ENCODE measurements at places on chromosomes 2 and 18.

DNA sequence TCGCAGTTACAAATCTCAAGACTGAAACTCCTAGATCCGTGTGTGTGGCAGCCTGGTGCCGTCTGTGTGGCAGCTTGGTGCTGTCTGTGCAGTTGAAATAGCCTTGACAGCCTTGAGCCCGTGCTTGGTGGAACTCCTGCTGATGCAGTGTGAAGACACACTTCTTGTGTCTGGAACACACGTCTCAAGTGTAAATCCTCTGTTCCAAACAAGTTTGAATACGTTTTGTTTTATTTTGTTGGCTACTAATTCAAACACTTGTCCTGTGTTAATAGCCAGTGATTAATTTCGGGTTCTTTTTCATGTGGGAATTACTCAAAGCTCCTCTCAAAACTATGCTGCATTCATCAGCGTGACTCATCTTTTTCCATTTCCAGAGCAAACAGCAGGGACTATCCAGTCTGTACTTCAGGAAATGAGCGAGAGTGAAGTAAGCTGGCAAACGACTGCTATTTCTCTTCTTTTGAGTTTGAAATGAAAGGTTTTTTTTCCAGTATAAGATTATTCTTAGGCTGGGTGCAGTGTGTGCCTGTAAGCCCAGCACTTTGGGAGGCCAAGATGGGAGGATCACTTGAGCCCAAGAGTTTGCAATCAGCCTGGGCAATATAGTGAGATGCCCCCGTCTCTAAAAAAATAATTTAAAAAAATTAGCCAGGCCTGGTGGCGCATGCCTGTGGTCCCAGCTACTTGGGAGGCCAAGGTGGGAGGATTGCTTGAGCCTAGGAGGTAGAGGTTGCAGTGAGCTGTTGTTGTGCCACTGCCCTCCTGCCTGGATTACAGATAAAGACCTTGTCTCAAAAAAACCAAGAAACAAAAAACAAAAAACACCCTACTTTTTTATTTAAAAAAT lies 152.9 kb downstream of the SPP2 start:
- DNase-seq = no peak

GRCh38 chr18:13359210-13359609 lies 140.7 kb downstream of the LDLRAD4 start:
- DNase-seq = no peak

GRCh38 chr2:9204939-9205338 lies 1.7 kb upstream of the ASAP2 start:
- no peak for DNase-seq

DNA sequence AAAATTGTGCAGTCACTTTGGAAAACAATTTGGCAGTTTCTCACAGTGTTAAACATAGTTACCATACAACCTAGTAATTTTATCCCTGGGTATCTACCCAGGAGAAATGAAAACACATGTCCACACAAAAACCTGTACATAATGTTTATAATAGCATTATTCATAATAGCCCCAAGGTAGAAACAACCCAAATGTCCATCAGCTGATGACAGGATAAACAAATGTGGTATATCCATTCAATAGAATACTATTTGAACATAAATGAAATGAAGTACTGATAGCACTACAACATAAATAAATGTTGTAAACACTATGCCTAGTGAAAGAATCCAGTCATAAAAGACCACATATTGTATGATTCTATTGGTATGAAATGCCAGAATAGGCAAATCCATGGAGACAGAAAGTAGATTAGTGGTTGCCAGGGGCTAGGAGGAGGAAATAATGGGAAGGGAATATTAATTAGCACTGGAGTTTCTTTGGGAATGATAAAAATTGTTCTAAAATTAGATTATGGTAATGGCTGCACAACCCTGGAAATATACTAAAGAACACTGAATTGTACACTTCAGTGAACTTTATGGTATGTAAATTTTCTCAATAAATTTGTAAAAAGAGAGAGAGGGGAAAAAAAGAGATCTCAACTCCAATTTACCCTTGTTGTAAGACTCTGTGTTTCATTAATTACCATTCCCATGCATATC lies 20.8 kb upstream of the VIT start:
- no peak for DNase-seq

GRCh38 chr2:225434014-225434413 lies 34.5 kb downstream of the NYAP2 start:
- no peak for DNase-seq

DNA sequence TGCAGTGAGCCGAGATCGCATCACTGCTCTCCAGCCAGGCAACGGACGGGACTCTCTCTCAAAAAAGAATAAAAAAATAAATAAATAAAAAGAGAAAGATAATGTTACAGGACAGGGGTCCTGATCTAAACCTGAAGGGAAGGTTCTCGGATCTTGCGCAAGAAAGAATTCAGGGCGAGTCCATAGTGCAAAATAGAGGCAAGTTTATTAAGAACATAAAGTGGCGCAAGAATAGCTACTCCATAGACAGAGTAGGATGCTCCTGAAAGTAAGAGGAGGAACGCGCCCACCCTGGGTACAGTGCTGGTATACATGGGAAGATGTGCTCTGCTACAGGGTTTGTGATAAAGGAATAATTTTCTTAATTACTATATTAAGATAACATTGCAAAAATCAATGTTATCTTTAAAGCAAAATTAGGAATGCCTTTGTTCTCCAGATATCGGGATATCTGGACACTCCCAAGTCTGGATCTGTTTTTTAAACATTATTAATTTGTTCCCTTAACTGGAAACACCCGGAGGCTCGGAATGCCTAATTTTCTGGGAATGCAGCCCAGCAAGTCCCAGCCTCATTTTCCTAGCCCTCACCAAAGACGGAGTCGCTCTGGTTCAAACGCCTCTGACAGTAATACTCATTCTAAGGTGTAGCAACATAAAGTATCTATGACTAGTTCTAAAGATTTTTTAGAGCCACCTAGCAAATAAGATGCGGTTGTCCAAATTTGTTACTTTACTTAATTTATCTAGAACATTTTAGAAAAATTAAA lies 38.8 kb downstream of the ACSL3 start:
- DNase-seq = no peak

GRCh38 chr2:223047260-223047761 lies 4.7 kb upstream of the KCNE4 start:
- no peak for DNase-seq

- DNase-seq = peak; percentile 78
Observed at GRCh38 chr2:216695401-216695821, at the start of gene IGFBP5. TSS of gene IGFBP5 (minus strand) at chr2:216695549. CDS start at chr2:216694775, 774 bp downstream.

DNA sequence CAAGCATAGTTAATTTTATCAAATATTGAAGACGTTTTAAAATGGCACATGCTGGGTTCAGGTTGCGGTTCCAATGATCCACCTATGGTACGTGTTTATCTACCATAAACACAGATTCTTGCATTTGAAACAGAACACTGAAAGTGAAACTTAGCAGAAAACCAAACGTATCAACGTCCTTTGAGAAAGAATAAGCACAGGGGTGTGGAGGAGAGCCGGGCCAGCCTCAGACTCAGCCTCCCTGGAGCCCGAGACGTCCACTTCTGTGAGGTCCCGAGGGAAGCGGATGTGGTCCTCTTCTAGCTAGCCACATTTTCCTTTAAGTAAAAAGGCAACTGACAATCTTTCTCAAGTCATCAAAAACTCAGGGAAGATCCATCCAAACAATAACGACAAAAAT lies 195.9 kb downstream of the RTP5 start:
- DNase-seq = no peak

GRCh38 chr2:236888794-236889780 lies 196.6 kb upstream of the COPS8 start:
- no peak for DNase-seq

GRCh38 chr2:220891405-220891804 lies 680.7 kb downstream of the EPHA4 start:
- no peak for DNase-seq

- no peak for DNase-seq
Observed at GRCh38 chr2:236748801-236749200, 179.2 kb downstream of the ACKR3 start.

DNA sequence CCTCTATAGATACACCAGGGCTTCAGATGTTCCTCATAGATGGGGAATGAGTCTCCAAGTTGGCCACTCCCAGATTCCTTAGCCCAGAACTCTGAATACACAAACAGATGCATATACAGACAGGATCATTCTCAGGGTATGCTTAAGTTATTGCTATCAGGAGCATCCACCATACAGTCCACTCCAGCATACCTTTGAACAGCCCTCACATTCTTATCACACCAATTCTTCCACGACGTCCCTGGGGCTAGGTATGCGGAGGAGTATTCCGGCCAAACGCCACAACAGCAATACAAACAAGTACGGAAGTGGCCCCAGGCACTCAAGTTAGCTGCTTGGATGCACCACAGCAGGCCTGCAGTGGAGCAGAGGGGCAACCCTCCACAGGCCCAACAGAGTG lies 312.5 kb upstream of the CHAC2 start:
- no peak for DNase-seq

GRCh38 chr2:98802344-98802743 lies 71.4 kb upstream of the MGAT4A start:
- no peak for DNase-seq

- DNase-seq = peak; percentile 62
Observed at GRCh38 chr18:33440060-33441043, at the start of gene CCDC178. TSS of gene CCDC178 (minus strand) at chr18:33440721. CDS start at chr18:33412088, 28,633 bp downstream.

DNA sequence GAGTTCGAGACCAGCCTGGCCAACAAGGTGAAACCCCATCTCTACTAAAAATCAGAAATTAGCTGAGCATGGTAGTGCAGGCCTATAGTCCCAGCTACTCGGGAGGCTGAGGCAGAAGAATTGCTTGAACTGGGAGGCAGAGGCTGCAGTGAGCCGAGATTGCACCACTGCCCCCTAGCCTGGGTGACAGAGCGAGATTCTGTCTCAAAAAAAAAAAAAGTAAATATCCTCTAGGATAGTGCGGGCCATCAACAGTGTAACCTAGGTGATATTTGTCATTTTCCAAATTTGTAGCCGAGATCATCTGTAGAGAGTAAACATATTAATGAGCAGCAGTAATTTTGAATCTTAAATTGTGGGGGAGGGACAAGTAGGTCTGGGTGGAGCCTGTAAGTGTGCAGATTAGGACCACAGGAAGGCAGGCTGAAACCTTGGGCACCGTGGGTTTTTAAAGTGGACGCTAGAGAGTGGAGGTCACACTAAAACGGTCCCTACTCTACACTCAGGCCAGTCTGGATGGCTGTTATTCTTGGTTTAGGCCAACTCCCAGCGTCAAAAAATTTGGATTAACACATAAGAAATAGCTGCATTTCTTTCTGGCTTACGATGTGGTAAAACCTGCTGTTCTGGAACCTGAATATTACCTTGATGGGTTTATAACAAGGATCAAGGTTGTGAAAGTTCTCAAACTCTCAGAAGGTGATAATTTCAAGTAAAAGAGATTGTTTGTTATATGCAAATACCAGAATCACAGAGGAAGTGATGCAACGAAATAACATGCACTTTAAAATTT lies 22.7 kb upstream of the TET3 start:
- DNase-seq = no peak

- no peak for DNase-seq
Observed at GRCh38 chr2:109135359-109136197, 6.6 kb downstream of the SH3RF3 start.

- no peak for DNase-seq
Observed at GRCh38 chr18:79611040-79611681, 68.4 kb upstream of the CTDP1 start.

- no peak for DNase-seq
Observed at GRCh38 chr2:38146907-38147307, 71.0 kb upstream of the CYP1B1 start.

GRCh38 chr18:12862467-12862866 lies 21.6 kb downstream of the PTPN2 start:
- no peak for DNase-seq

DNA sequence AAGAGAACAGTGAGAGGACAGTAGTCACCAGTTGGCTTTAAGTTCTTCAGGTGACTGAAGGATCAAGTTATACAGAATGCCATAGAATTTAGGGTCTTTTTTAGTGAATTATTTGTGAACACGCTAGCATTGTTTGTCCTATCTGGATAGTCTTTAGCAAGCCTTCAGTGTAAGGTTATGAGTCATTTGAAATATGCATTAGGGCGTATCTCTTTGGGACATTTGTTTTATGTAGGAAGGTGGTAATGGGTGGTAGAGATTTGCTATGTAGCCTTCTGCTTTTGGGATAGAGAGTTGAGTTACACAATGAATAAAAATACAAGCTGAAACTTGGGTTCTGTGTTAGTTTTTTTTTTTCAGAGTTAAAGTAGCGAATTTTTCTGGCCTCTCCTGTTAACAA lies 13.0 kb downstream of the ACTR2 start:
- no peak for DNase-seq

DNA sequence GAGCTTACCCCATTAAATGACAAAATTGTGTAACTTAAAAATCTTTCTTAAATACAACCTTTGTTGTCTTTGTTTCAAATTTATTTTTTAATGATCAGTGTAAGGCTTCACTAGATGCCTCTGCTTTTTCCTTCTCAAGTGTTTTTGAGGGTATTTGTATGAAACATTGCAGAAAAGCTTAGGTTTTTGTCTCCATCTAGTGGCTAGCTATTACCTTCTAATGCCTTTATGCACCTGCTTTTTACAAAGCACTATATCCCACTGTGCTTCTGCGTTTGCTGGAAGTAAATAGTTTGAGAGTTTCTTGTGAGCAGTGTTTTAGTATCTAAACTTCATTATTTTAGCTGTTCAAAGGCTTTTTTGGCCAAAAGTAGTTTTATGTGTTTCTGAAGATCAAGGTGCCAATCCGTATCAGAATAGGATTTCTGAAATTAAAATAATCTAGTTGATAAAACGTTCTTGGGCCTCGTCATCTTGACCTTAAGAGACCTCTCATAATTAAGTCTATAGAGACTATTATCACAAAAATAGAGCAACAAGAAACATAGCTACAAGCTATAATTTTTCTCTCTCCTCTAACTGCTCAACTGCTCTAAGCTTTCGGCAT lies 47.0 kb downstream of the IWS1 start:
- DNase-seq = no peak

- DNase-seq = no peak
Observed at GRCh38 chr2:185144159-185144919, 546.0 kb downstream of the ZNF804A start.

- no peak for DNase-seq
Observed at GRCh38 chr18:11159844-11160243, 10.5 kb upstream of the PIEZO2 start.

DNA sequence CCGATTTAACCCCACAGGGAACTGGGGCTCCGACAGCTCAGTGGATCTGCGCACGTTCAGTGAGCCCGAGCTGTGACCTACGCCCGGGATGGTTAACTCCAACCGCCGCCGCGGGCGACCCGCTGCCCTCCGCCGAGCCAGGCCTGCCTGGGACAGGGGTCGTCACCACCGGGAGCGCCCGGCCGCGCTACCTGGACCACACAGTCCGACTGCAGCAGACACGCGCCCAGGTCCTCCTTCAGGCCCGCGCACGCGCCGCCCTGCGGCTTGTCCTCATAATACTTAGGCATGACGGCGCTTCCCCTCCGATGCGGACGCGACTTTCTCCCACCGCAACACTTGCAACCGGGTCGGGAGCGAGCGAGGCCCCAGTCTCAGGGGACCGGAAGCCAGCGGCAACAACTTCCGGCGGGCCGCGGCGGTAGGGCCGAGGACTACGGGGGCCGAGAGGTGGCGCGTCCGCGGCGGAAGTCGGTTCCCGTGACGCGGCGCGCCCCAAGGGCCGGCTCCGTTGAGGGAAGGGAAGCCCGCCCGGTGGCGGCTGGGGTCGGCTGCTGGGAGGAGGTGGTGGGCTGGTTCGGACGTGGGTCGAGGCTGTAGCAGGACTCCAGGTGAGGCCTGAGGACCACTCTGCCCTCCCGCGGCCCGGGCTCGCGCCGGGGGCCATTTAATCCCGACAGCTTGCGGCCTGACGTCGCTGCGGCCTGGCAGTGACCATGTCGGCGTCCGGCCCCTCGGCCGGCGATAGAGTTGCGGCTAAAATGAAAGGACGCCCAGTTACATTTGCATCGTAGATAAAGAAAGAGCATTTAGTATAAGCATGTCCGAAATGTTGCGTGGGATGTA lies at the start of the genes COA5 and UNC50:
TSS of gene COA5 (minus strand) at position 397 of the 846 bp plus-strand sequence. CDS start at position 290, 107 bp downstream.
TSS of gene UNC50 (plus strand) at position 474 of the 846 bp plus-strand sequence. CDS start 1,171 bp downstream, outside the sequence.
- peak; percentile 82 for DNase-seq

- no peak for DNase-seq
Observed at GRCh38 chr2:15614545-15615300, 23.1 kb downstream of the DDX1 start.

Data from head of caudate nucleus (tissue), 42 donors.